ENCODE measurements at places on chromosomes 7 and 10.

GRCh38 chr10:78814407-78814806 is 254.4 kb upstream of the ZMIZ1 start:
- no peak for DNase-seq

DNA sequence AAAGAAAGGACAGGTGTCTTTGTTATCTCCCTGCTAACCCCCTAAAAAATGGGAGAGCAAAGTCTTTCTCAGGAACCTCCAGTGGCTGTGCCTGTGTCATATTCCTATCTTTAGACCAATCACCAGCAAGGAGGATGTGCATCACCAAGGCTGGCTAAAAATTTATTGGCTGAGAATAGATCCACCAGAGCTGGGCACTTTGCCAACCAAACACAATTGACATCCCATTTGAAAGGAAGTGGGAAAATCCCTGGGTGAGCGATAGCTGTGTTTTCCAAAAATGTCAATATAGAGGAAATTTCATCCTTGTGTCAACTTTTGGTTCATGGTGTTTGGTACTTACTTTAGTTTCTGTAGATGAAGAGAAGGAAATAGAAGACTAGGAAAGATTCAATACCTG is 13.1 kb upstream of the GPR141 start:
- DNase-seq: peak; percentile 43

DNA sequence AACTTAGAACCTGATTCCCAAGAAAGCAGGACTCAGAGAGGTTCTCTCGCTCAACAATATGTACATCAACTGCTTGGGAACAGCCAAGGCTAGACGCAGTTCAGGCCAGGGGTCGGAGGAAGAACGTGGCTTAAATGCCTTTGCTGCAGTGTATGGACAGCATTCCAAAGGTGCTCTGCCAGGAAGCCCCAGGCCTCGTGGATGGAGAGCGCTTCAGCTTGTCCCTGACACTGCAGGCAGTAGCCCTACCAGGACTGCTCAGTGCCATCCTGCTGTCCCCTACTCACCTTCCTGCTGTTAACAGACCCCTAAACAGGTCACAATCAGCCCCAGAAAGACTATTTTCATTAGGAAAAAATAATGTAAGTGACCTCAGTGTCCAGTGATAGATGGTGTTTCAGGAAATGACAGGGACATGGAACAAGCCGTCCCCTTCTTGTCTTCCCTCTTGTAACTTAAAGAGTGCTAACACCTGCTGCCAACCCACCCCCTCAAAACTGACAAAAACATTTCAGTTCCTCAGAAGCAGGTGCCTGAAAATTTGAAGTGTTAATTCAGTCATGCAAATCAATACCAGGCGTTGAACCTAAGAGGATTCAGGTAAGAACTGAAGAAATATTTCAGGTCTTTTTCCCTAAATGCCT is 16.5 kb downstream of the CREB3L2 start:
- DNase-seq: no peak

- DNase-seq: no peak
Observed at GRCh38 chr10:121375172-121375571, 223.1 kb downstream of the FGFR2 start.

- no peak for DNase-seq
Observed at GRCh38 chr7:75732764-75733630, 5.7 kb downstream of the HIP1 start.

GRCh38 chr10:75083972-75084833 is 27.3 kb upstream of the SAMD8 start:
- no peak for DNase-seq

- DNase-seq: peak; percentile 1
Observed at GRCh38 chr10:32795598-32796183, 162.3 kb downstream of the ITGB1 start.

DNA sequence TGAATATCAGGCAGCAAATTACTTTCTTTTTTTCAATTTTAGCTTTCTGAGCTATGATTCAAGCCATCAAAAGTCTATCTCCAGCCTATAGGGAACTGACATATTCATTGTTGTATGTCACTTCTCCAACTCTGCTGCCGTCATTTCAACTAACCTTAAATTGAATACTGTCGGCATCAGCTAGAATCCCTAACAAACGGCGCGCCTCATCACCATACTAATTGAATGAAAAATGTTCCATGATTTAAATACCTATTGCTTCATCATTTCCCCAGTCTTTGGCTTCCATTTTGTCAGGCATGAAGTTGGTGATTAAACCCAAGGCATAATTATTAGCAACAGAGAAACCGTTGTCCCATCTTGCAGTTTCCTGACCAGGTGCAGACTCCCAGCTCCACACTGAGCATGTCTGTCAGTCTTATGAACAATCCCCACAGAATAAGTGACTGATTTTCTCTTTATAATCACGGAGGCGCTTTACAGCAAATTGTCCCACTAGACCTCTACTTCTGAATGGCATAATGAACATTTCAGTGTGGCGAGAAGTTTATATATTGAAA is 83.5 kb upstream of the NPY start:
- DNase-seq: no peak

DNA sequence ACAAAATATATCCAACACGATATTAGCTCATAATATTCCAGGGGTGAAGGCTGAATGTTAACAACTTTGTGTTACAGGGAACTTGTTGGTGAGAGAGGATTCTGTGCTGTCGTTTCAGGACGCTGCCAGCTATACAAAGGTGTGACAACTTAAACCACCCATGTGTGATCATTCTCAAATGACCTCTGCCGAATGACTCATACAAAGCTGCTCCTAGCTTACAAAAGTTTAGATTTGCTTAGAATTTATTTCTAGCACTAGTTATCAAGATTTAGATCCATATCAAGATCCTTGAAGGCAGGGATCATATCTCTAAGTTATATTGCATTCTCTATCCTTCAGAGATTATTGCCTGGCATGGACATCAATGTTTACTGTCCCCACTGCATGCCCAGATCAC is 65.3 kb downstream of the COBL start:
- DNase-seq: no peak

DNA sequence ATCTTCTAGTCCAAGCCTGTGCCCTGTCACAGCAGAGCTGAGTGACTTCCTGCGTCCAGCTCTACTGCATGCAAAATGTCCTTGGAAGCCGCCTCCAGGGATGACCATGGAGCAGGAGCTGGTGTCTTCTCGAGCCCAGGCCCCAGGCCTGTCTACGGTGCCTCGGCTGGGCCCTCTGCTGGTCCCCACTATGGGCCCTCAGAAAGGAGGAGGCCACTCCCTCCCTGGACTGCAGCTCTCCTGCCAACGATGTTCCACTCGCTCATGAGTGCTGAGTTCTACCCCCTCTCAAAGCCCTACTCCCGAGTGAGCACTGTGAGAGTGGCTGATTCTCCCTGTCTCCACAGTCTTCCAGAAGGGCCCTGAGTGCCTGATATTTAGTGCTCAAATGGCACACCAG is 504.9 kb downstream of the PTPRN2 start:
- DNase-seq: no peak

- no peak for DNase-seq
Observed at GRCh38 chr7:117139397-117139984, 183.4 kb downstream of the WNT2 start.

DNA sequence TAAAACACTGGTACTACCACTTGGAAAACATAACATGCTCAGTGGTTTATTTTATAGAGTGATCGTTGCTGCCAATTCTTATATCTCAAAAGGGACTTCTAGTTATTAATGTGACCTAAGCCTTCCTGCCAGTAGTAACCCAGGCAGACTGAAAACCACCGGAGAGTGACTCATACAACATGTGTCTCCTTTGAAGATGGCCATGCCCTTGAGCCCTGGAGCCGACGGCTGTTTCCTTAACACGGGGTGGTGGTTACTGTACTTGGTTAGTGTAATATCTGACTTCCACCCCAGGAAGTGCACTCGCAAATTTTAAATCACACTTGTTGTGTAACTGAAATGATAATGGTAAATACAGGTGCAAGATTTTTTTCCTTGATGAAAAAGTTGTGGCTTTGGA is 30.5 kb downstream of the JAKMIP3 start:
- no peak for DNase-seq

DNA sequence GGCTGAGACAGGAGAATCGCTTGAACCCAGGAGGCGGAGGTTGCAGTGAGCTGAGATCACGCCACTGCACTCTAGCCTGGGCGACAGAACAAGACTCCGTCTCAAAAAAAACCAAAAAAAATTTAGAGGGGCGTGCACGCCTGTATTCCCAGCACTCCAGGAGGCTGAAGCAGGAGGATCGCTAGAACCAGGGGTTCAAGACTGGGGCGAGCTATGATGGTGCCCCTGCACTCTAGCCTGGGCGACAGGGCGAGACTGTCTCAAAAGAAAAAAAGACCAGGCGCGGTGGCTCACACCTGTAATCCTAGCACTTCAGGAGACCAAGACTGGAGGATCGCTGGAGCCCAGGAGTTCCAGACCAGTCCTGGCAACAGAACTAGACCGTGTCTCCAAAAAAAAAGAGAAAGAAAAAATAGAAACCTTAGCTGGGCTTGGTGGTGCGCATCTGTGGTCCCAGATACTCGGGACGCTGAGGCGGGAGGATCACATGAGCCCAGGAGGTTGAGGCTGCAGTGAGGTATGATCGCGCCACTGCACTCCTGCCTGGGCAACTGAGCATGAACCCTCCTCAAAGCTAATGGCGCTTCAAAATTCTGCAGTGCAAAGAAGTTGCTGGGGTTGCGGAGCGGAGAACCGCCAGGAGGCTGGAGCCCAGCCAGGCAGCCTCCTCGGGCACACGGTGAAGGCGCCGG is 382 bp upstream of the MBLAC1 start:
- no peak for DNase-seq

DNA sequence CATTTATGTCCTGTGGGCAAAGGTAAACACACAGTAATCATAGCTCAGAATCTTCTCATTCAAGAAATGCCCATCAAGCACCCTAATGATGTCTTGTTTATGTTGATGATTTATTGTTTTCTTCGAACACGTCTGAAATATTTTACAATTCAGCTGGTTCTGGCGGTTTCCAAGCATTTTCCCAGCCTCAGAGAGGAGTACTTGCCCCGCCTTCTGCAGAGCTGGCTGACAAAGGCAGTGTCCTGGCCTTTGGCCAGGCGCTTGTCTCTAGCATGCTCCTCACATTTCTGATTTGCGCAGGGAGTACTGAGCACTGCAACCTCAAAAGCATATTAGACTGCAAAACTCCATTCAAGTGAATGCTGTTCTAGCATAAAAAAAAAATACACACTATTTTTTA is 314.2 kb upstream of the GNAI1 start:
- DNase-seq: peak; percentile 53

GRCh38 chr10:121157998-121158397 is 306.8 kb downstream of the WDR11 start:
- no peak for DNase-seq

DNA sequence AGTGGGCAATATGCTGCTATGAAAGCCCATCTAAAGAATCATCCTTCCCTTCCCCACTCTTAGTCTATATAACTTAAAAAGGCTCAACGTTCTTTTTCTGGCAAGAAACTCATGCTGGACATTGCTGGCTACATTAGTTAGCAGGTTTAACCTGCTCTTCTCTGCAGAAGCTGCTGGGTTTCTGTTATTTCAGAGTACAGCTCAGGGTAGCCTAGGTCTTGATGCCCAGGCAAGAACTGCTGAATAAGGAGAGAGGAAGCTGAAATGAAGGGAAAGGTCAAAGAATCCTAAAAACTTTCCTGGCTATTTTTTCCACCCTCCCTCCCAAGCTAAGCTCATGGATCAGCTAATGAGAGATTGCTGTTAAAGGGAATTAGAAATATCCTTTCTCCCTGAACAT is 79.4 kb downstream of the ANKIB1 start:
- DNase-seq: no peak

All from NCI-H2081 (cell line).